ENCODE measurements at places on chromosomes 12 and 14.
A peak's percentile ranks its signal among the peaks of the same experiment; 100 is the strongest.

DNA sequence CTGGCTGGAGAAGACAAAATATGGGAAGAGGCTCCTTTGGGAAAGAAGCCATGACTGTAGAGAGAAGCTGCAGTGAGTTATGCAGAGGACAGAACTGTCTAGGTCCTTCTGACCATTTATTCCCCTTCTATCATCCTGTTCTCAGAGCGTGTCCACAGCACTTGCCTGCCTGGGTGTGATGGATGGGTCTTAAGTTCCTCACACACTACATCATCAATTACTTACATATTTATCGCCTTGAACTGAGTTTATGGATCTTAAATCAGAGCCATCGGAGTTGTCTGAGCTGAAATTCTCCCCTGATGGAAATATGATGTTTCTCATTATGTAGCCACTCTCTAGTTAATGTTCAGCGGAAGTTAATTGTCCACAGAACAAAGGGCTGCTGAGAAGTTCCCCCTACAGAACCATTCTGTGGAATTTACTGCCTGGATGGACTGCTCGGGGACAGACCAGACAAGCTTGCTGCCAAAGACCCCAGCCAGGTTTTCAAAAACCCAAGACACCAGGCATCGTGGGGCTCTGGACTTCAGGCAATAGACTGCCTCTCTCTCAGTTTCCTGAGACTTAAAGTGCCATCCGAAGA is 232.5 kb upstream of the NOS1 start:
- DNase-seq: no peak

DNA sequence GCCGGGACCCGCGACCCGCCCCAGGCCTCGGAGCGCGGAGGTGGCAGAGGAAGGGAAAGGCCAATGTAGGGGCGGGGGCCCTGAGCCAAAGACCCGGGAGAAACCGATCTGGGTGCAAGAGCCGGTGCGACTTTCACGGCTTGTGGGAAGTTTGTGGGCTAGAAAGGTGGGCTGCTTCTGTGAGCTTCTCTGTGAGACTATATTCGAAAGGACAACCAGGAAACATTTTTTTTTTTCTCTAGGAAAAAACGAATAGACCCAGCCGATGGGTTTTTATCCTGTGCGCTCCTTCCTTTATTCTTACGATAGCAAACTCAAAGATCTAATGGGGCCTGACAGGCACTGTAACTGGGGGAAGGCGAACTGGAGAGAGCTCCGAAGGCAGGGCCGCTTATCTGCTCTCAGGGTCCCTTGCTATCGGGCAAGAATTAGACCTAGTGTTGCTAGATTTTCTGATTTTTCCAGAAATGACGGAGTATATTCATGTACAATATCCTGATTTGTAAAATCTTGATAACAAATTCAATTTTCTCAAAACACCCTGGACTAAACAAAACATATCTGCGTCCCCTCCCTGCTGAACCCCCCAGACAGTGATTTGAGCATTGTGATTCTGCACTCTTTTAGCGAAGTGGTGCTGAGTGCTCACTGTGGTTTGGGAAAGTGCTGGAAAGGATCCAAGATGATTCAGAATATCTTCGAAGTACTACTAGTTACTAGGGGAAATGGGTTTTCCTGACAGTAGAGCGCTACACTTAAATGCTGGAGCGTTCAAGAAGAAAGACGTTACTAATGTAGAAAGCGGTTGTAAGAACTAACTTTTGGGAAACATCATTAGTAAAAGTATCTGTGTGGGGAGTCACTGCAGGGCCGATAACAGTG is 563 bp upstream of the STXBP6 start:
- no peak for DNase-seq

GRCh38 chr12:93748672-93749383 is 71.7 kb downstream of the CRADD start:
- no peak for DNase-seq

DNA sequence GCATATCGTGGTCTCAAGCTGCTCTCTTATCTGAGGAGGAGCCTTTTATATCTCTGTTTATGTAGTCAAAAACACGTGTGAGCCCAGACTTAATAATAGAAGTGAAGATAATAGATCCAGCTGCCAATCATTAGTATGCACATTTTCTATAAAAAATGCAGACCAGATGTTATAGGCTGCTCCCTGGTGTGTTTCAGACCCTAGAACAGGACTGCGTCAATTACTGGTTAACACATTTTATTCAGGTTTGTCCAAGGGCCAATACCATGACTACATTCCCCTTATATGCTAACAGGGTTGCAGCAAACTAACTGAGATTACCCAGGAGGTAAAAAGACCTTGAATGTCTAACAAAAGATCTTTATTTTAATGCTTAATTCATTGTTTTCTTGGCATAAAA is 98.5 kb upstream of the NEDD1 start:
- no peak for DNase-seq

GRCh38 chr14:54487771-54488170 is 1.0 kb downstream of the GMFB start:
- DNase-seq: peak; percentile 26

GRCh38 chr12:122859303-122860039 is 24.2 kb downstream of the HIP1R start:
- DNase-seq: no peak

DNA sequence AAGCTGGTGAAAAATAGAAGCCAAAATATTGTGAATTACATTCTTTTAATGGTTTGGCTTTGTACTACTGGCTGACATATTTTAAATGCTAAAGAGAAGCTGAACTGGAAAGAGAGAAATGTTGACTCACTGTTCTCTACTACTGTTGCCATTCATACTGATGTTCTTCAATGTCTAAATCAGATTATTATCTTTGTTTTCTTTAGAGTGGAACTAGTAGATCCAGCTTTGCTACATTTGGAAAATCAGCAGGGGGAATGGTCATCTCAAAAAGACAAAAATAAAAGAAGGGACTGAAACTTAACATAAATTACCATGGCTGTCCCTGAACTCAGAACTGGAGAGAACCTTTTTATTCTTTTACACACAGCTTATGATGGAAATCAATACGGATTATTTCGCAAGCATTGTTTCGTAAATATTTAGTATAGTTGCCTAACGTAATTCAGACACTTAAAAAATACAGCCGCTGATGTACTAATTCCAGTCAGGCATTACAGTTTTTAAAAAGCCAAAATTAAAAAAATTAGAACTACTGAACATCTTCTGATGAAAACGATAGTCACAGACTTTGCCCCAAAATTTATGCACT is 76.3 kb upstream of the OTX2 start:
- no peak for DNase-seq

- DNase-seq: peak; percentile 84
Observed at GRCh38 chr12:180445-180844, 33.5 kb downstream of the SLC6A12 start.

DNA sequence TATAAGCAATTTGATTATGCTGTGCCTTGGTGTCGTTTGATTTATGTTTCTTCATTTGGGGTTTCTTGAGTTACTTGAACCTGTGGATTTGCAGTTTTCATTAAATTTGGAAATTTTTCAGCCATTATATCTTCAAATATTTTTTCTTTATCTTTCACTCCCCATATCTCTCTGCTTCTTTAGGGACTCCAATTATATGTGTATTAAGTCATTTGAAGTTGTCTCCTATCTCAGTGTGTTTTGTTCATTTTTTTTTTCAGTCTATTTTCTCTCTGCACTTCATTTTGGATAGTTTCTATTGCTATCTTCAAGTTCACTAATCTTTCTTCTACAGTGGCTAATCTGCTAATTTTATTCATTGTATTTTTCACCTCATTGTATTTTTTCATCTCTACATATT is 29.4 kb upstream of the RTRAF start:
- DNase-seq: no peak

DNA sequence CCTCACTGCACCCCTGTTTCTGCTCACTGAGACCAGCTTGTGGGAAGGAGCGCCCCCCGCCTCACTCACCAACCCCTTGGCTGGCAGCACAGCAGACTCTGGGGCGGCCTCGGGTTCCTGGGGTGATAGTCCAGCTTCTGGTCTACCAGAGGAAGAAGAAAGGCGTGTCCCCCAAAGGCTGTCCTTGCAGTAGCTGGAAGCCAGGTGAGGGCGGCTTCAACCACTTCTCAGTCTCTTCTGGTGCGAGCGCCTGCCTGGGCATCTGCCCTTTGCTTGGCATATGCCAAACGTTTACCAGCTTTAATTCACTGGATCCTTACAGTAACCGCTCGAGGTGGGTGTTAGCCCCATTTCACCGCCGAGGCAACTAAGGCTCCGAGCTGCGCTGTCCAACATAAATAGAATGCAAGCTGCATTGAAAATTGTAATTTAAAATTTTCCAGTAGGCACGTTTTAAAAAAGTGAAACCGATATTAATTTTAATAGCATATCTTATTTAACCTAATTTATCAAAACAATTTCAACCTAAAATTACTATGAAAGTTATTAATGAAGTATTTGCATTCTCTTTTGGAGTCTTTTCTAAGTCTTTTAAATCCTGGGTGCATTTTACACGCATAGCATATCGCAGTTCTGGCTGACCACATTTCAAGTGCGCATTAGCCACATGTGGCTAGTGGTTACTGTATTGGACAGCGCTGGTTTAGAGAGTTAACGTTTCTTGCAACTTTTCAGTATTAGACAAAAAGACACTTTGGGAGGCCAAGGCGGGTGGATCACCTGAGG is 872 bp downstream of the FAM177A1 start:
- no peak for DNase-seq
